ENCODE measurements at places on chromosomes 5 and 9. TPM values are rescaled to one million over a fixed set of nuclear protein-coding genes. Genes with fewer than 3 reads are reported as not detected.

Gene CFAP90
- 2.7 TPM for total RNA-seq

Gene PCYOX1L
- 7.9 TPM for total RNA-seq

Gene DRD1
- total RNA-seq, result 4.7 TPM

Gene EXD3
- 14.0 TPM for total RNA-seq

Gene PCDHGA5
- total RNA-seq, result 11.3 TPM

Gene MZB1
- not detected for total RNA-seq

Gene TSSK1B
- total RNA-seq, result not detected

Gene TEK
- 6.1 TPM for total RNA-seq

Gene FEM1C
- 50.9 TPM for total RNA-seq

Gene CARTPT
- 0.74 TPM for total RNA-seq

Gene C1QTNF2
- 1.7 TPM for total RNA-seq

Gene FOXD1
- total RNA-seq, result 0.98 TPM

Gene ZFYVE16
- total RNA-seq, result 41.1 TPM

Gene STC2
- total RNA-seq, result 0.25 TPM

Gene CCNI2
- under 0.01 TPM for total RNA-seq

Gene DBH
- total RNA-seq, result not detected

Gene PCDHA5
- total RNA-seq, result 6.6 TPM

Gene FBP2
- total RNA-seq, result not detected

Gene PCDHGB4
- 12.8 TPM for total RNA-seq

Gene CCL27
- total RNA-seq, result 0.25 TPM

Gene CCDC192
- 0.25 TPM for total RNA-seq
